HTR-8/SVneo (cell line): ENCODE measurements at places on chromosomes 1 and 21.

DNA sequence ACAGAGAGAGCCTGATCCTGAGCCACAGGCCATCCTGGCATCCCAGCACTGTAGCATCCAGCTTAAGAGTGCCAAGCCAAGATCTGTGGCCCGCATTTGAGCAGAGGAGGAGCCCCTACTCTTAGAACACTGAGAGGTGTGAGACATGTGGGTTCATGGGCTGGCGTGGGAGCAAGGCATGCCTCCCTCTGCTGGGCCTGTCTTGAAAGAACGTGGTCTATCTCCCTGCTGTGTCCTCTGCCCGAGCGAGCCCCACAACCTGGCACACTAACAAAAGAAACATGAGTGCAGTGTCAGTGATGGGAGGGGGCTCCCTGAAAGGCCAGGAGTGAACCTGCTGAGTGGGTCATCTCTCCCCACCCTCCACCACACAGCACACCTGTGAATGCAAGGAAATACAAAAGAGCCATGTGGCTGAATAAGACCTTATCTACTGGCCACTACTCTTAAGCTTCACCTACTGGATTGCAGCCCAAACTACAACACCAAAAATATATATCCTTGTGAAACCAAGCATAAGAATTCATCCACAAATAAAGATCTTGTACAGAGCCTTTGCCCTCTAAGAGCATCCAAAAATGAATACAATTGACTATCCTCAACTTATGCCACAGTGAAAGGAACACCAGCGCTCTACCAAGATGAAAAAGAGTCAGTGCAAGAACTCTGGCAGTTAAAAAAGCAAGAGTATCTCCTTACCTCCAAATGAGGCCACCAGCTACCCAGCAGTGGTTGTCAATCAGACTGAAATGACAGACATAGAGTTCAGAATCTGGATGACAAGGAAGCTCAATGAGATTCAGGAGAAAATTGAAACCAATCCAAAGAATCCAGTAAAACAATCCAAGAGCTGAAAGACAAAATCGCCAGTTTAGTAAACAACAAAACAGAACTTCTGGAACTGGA lies 259.4 kb upstream of the DAB1 start:
- DNase-seq, result no peak

- DNase-seq, result no peak
Measured at GRCh38 chr1:176604461-176604860, 141.5 kb downstream of the PAPPA2 start.

GRCh38 chr1:9890224-9890731 lies 19.8 kb downstream of the CTNNBIP1 start:
- DNase-seq, result peak; percentile 76

DNA sequence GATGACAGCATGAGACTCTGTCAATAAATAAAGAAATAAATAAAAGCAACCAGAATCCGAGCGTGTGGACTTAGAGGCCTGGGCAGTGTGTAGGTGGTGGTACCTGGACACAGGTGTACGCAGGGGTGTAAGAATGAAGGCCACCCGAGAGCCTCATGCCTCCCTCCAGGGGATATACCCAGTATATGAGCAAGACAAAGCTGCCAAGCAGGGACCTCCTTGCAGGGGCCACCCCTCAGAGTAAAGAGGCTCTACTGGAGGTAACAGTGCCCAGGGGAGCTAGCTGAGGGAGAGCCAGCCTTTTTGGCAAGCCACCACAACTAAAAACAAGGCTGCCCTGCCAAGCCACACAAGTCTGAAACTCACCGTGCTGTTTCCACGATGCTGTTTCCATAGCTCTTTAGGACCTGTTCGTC lies 179.2 kb upstream of the RAB4A start:
- no peak for DNase-seq

DNA sequence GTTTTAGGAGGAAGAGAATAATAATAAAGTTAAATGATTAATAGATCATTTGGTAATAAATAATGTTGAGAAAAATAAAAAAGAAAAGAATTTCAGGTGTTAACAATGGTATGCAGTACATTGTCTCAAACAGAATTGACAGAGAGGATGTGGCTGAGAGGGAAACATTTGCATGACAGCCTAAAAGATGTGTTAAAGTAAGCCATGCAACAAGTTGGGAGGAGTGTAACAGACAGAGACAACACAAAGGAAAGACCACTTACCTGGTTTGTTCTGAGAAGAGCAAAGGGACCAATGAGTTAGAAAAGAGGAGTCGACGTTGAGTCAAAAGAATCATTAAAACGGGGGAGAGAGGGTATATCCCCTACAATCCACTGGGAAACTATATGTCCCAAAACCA lies 814.0 kb downstream of the KCNT2 start:
- DNase-seq, result no peak

GRCh38 chr1:8441426-8441825 lies 123.5 kb downstream of the SLC45A1 start:
- DNase-seq, result no peak

DNA sequence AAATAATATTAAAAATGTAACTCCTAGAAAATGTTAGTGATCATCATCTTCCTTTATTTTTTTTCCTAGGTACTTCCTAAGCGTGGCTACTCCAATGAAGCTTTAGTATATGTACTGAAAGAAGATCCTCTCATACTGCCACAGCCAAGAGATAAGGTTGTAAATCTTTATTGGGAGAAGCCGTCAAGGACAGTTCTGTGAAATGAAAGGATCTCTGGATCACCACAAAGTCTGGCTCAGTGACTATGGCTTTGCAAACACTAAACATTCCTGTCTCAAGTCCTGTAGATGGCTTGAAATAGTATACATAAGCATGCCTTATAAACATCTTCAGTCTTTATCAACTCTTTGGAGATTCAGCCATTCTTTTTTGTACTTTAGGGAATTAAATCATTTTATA lies 61.2 kb upstream of the DPH5 start:
- no peak for DNase-seq
